SK-N-DZ (cell line): ENCODE measurements at places on chromosomes 5 and 9.

- no peak for DNase-seq
Measured at GRCh38 chr9:99341686-99342085, 119.6 kb downstream of the SEC61B start.

DNA sequence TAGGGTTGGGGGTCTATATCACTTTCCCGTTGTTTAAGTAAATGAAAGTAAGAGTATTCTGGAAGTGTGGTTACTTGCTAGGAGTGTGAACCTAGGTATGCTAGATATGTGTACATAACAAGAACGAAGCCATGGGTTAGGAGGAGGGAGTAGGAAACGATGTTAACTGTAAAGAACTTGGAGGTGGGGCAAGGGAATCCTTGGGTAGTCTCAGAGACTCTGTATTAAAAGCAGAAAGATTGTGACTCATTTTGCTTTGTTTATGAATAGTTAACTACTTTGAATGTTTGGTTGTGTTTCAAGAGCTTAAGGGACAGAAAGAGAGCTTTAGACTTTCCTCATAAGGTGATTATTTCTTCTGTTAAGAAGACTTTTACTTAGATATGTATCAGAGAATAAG lies 59.9 kb downstream of the TMEM252 start:
- no peak for DNase-seq

- no peak for DNase-seq
Measured at GRCh38 chr5:3429962-3430361, 165.7 kb upstream of the IRX1 start.

DNA sequence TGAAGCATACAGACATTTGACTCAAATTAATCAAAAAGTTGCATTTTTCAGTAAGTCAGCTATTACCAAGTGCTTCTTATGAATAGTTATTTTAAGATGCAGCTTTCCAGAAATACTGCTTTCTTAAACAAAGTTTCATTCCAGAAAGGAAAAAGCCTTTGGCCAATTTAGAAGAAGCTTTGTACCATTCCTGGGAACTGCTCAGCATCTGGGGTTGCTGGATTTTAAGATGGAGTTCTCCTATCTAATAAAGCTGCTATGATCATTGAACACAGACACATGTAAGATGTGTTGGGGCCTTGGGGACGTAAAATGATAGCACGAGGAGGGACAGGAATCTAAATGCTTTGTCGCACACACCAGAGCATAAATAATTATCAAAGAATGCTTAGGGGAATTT lies 130.8 kb downstream of the SEMA5A start:
- DNase-seq = no peak

- no peak for DNase-seq
Measured at GRCh38 chr9:127993721-127994120, 12.9 kb upstream of the EEIG1 start.

DNA sequence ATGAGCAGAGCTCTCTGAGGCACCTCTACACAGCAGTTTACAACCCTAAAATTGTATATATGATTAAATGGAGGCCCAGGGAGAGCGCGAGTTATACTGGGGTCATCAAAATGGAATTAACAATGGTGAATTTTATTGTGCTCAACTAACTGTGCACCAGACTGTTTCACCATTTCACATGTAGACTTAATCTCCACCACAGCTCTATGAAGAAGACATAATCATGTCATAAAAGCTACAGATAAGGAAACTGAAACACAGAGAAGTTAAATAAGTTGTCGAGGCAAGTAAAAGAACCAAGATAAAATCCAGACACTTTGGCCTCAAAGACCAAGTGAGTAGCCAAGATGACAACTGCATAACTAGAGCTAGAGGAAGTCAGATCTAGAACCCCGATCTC lies 1.5 kb downstream of the SH3TC2 start:
- no peak for DNase-seq

DNA sequence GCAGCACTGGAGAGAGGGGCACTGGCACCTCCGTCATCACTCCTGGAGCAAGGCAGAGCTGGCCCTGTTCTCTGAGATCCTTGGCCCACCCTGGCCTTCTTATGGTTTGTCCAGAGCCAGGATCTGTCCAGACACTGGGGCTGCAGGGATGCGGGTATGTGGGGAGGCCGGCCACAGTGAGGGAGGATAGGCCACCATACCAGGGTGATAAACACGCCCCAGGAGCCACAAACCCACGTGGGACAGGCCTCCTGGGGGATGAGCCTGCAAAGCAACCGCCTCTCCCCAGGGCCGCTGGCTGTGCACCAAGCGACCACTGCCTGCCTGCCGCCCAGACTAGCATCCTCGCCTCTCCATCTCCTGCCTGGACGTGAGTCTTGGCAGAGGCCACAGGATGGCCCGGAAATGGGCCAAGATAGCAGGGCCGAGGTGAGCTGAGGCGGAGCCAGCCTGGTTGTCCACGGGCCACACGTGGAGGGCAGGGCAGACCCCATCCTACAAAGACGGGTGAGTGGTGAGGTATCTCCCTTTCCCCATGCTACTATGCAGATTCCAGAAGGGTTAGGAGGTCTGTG lies 4.5 kb downstream of the OBP2A start:
- no peak for DNase-seq

DNA sequence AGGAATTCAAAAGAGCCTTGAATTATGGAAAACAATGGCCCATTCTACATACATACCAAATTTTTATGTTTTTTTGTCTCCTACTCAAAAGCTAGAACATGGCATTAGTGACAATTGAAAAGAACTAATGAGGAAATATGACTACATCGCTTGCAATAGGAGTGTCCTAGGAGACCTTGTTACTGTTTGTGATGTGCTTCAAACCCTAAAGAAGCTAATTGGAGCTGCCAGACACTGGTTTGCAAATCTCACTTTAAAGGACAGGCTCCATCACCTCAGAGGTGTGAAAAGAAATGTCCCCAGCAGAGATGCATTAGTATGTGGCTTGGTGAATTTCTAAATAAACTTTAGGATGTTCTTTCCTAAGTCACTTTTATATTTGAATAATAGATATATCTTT lies 354.2 kb upstream of the EFNA5 start:
- no peak for DNase-seq

GRCh38 chr5:33241802-33242201 lies 199.0 kb upstream of the TARS1 start:
- DNase-seq = peak; percentile 25

DNA sequence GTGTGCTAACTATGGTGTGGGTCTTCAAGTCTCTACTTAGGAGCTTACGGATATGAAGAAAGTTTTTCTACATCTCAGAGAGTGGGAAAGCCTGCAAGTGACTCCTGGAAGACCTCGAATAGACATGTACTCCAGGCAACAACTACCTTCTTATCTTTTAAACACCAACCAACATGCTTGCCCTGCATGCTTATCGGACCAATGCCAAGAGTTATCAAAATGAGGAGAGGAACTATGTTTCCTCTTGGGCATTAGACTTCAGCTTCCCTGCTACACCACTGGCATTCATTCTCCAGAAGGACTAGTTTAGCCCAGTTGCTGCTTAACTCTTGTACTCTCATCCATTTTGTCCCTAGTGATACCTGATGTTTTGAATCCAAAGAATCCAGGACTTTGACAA lies 74.7 kb upstream of the MAN2A1 start:
- DNase-seq = no peak

DNA sequence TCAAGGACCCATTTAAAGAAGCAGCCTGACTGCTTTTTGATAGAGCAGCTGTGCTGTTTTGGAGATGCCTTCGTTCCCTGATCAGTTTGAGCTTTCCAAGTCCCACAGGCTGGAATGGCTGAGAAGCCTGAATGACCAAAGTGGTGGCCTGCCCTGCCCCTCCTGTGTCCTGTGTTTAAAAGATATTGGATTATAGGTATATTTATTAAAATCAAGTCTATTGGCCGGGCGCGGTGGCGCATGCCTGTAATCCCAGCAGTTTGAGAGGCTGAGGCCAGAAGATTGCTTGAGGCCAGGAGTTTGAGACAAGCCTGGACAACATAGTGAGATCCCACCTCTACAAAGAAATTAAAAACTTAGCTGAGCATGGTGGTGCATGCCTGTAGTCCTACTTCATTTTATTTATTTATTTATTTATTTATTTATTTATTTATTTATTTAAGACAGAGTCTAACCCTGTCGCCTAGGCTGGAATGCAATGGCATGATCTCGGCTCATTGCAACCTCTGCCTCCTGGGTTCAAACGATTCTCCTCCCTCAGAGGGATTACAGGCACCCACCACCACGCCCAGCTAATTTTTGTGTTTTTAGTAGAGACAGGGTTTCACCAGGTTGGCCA lies 87.7 kb downstream of the CACNA1B start:
- no peak for DNase-seq

GRCh38 chr5:87411973-87412629 lies 629 bp downstream of the CCNH start:
- DNase-seq = peak; percentile 32

GRCh38 chr5:179879690-179880010 lies 21.0 kb upstream of the MRNIP start:
- DNase-seq = no peak

DNA sequence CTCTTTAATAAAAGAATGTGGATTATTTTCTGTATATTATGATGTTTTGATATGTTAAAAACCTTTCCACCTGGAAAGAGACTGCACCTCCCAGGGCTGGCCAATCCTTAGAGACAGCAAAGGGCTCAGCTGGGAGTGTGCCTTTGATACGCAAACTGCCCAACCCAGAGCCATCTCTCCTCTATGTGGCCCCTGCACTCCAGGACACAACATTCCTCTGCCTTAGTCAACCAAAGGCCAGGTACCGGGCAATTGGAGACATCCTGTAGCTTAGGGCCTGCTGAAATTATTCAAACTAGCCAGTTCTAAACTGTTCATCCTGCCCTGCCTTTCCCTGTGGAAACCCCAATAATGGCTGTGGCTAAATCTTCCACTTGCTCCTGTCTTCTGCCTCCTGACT lies 5.0 kb upstream of the HSPB3 start:
- DNase-seq = no peak

DNA sequence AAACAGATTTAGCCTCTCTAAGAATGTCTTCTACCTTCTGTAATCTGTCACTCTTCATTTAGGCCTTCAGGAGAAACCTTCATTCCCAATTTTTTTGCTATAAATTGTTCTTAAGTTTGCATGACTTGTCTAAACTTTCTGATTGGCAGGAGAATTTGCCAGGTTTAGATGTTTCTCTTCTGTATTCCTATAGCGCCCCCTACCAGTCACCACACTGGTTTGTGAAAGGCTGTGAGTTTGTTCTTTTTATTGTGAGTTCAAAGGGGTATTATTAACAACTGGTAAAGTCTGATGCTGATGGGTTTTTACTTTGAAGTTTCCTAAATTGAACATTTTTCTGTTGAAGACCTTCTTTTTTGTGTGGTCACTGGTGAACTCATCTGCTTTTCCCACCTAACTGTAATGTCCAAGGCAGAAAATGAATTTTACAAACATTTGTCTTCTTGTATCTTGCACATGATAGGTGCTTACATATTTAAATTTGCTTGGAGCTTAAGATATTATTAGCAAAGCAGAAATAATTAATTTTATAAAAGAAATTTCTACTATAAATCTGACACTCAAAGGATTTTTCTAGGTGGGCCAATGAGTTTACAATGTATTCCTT lies 18.4 kb upstream of the F2RL2 start:
- DNase-seq = peak; percentile 5

DNA sequence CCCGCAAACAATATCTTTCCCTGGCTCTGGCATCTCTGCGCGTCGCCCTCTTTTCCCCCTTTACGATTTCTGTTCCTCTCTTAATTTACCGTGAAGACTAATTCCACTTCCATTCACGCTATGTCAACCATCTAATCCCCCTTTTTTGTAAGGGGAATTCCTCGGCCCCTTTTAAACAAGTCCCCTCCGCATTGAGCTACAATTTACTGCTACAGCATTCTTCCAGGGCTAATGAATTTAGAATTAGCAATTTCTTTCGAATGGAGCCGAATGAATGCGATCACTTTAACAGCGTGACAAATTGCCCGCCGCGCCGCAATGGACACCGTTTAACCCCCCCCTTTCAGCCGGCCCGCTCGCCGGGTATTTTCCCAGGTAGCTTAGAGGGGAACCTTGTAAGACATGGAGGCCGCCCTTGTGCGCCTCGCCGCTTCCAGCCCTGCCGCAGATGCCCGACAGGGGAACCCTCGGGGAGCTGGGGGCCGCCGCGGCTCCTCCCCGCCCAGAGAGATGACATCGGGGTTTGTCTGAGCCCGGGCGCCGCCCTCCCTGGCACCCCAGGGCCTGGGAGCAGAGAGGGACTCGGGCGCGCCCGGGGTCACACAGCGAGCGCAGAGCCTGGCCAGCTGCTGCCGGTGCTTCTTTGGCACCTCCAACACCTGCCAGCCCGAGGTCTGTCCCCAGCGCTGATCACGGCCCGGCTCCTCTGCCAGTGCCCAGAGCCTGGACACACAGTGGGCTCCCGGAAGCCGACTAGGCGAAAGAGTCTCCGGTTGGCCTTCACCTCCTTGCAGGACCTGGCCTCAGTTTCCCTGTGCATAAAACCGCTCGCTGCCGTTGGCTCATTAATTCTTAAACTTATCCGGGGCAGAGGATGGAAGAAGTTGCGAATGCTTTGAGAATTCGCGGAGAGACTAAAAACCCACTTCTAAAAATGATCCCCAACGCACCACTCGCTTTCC lies 1.3 kb downstream of the PRDM12 start:
- no peak for DNase-seq

GRCh38 chr9:98101868-98102273 lies 17.2 kb downstream of the TRIM14 start:
- no peak for DNase-seq

DNA sequence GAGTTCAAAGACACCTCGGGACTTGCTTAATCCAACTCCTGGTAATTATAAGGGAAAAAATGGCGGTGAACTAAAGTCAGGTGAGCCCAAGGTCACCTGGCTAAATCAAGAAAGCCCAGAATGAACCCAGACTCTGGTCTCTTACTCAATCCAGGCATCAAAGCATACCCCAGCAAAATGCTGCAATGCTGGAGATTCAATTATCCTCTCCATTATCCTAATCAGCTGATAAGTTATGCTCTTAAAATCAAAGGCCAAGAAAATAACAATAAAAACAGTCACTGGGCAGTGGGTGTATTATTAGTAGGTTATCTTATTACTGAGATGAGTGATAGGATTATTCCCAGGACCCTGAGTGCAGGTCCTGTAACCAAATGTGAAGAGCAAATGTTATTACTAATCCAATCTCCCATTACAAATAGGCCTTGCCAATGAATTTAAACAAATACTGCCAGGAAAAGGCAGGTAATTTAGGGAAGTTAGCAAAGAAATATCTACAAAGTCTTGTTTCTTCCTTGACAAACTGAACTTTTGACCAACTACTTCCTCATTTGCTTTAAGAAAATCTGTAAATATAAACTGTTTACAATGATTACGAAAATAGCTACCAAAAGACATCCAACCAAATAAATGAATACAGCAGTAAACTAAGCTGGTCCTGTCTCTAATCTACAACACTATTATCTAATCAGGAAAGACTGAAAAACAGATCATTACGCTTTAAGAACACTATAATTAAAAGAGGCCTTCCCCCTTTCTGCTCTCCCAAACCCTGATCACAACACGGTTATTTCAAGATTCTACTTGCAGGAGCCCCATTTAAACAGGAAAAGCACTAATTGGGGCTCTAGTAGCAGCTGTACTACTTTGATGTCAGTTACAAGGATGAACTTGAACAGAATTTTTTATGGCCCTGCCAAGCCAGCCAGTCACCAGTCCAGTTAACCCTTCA lies 103.2 kb downstream of the MED27 start:
- DNase-seq = no peak
